Hematopoietic multipotent progenitor cell (in vitro differentiated cells): ENCODE measurements at places on chromosomes 16 and 17. TPM values are rescaled to one million over a fixed set of nuclear protein-coding genes. Genes with fewer than 3 reads are reported as not detected.

ALDH3A1 gene
- 0.81 TPM for total RNA-seq

GRCh38 chr17:39973496-39973895 lies 7.1 kb upstream of the PSMD3 start:
- DNase-seq: no peak

LRRC36 gene
- 0.27 TPM for total RNA-seq

DNA sequence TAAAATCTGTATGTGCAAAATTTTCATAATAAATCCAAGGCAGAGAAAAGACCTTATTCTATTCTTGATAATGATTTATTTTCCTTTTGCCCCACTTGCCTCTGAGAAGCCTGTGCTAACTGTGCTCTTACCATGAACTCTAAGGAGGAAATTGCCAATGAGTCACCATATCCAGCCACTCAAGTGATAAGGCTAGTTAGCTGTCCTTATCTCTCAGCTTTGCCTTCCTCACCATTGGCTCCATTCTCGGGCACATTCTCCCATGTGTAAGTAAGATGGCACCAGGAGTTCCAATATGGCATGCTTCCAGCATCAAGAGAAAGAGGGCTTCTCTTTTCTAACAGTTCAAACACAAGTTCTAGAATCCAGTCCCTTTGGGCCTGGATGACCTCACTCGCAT lies 142.4 kb downstream of the TOX3 start:
- DNase-seq: no peak

DNA sequence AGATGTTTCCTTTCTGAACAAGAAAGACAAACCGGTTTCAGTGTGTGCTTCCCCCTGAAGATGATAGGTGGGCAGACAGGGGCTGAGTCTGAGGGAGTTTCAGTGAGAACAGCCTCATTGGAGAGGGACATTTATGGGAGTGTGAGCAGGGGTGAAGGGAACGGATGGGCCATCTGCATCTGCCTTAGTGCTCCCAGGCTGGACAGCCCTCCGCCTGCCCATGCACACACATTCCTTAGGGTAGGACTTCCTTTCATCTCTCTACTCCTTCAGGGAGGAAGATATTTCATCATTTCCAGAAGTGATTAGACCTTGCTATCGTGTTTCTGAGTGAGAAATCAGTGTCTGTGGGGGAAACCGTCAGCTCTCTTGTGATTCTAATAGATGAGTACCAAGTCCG lies 3.8 kb downstream of the SHISA6 start:
- no peak for DNase-seq

RAPGEFL1 gene
- total RNA-seq: 1.1 TPM

DNA sequence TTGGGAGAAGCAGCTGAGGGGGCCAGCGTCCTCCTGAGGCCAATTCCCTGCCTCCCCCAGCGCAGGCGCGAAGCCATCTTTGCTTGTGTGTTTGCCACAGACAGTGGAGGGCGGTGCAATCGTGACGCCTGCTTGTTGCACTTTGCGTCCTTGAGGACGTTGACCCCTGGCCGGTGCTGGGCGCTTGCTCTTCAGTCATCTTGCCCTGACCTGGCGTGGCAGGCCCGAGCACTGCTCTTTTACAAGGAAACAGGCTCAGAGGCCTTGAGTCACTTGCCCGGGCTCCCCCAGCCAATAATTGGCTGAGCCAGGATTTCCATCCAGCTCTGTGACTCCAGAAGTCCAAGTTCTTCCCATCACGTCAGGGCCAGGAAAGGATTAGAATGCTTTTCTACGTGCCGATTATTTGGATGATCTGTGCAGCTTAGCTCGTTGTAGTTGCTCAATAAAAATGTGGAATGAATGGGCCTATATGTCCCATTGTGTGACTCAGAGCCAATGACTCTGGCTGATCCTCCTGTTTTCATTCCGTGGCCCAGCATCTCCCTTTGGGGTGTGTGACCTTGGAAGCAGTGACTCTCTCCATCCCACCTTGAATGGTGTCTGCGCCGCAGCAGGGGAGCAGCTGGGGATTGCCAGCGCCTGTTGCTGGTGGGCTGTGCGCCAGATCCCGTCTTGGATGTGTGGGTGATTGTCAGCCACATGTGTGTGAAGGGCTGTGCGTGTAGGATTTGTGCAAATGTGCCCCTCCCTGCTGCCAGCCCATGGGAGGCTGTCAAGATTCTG lies 214.1 kb downstream of the SEC14L1 start:
- DNase-seq: no peak

DNA sequence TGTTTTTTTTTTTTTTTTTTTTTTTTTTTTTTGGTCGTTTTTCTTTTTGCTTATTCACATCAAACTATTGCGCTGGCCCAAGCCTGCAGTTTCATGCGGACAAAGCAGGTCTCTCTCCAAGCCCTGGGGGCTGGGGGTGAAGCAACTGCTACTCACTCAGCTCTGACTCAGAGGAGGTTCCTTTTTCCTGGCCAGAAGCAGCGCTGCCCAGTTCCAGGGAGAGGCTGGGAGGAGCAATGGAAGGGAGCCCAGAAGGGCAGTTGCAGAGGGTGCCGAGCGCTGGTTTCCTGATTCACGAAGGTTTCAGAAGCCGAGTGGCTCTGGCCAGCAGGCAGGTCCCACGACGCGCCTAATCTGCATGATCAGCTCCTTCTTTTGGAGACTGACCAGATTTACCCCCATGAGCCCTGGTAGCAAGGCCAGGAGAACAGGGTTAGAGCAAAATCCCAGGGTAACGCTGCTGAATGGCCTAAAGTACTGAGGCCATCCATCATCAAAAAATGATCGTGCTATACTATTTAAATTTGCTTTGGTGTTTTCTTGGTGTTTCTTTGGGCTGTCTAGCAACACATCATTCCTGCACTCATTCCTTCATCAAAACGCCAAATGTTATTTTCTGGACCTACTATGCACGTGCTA lies 144.7 kb upstream of the SOX9 start:
- DNase-seq: no peak

DNA sequence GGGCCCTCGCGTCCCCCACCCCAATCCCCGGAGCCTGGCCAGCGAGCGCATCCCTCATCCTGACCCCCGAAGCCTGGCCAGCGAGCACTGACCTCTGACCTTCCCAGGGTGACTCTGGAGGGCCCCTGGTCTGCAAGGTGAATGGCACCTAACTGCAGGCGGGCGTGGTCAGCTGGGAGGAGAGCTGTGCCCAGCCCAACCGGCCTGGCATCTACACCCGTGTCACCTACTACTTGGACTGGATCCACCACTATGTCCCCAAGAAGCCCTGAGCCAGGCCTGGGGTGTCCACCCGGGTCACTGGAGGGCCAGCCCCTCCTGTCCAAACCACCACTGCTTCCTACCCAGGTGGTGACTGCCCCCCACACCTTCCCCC lies 2.3 kb downstream of the TPSD1 start:
- DNase-seq: no peak

DNA sequence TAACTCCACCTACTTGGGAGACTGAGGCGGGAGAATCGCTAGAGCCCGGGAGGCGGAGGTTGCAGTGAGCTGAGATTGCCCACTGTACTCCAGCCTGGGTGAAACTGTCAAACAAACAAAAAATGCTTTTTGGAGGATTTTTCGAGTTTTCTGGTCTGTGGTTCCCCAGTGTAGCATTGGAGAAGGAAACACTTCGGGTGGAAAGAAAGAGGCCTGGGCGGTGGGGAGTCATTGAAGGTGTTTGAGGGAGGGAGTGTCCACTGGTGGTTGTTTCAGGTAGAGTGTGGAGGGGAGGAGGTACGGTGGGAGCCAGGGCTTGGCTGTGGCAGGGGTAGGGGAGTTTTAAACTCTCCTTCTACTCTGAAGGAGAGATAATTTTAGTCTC lies 1.2 kb downstream of the RNF213 start:
- no peak for DNase-seq

BAIAP2 gene
- total RNA-seq: 5.1 TPM

- DNase-seq: no peak
Measured at GRCh38 chr16:29720703-29721102, 25.1 kb downstream of the C16orf54 start.

CUEDC1 gene
- total RNA-seq: 0.54 TPM

CNTD1 gene
- total RNA-seq: under 0.01 TPM

- DNase-seq: no peak
Measured at GRCh38 chr17:67322042-67322787, 44.2 kb downstream of the PSMD12 start.

DNA sequence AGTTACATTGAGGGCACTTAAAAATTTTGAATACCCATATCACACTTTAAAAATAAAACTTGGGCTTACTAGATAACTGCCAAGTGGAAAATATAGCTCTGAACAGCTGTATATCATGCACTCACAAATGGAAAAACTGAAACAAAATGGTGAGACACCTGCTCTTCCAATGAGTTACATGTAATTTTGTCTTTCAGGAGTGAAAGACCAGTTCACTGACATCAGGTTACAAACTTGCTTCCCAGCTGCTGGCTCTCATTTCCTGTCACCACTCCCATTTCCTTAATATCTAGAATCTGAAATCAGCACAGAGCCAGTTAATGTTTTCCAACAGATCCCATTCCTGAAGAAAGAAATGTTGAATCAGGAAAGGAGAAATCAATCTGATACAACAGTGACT lies 10.8 kb downstream of the CSNK2A2 start:
- DNase-seq: no peak

DNA sequence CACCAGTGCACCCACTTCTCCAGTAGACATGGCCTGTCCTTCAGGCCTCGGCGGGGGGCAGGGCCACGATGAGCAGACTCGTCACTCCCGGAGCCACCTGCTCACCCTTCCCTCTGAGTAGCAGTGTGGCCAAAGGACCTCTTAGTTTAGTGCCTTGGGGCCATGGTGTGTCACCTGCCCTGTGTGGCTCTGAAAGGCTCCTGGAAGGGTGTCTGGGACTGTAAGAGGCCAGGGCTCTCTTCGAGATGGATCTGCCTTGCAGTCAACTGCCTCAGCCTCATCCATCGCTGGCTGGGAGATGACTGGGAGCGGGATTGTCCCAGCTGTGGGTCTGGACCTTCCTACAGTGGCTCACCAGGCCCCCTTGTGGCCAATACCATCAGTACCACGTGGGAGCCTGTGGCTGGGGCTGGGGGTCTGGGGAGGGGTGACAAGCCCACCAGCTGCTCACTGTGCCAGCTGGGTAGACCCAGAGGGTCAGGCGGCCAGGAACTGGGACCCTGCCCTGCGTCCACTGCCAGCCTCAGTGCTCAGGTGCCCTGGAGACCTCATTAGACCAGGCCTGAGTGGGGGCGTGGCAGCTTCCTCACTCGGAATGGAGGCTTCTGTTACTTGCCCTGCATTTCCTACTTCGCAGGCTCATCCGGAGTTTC lies 133.4 kb downstream of the OR1D5 start:
- no peak for DNase-seq

DNA sequence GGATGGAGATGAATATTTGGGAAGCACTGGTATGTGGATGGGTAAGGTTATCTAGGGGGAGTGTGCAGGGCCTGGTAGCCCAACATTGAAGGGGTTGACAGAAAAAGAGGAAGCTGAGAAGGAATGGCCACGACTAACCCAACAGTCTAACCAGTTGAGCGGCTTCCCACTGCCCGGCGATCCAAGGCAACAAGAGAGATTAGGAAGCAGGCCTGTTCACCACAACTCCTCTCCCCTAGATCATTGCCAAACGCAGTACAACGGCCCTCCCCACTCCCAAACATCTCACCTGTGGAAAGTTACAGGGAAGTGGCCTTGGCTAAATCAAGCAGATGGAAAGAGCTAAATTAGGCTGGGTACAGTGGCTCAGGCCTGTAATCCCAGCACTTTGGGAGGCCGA lies 11.2 kb upstream of the RANGRF start:
- DNase-seq: no peak

DNA sequence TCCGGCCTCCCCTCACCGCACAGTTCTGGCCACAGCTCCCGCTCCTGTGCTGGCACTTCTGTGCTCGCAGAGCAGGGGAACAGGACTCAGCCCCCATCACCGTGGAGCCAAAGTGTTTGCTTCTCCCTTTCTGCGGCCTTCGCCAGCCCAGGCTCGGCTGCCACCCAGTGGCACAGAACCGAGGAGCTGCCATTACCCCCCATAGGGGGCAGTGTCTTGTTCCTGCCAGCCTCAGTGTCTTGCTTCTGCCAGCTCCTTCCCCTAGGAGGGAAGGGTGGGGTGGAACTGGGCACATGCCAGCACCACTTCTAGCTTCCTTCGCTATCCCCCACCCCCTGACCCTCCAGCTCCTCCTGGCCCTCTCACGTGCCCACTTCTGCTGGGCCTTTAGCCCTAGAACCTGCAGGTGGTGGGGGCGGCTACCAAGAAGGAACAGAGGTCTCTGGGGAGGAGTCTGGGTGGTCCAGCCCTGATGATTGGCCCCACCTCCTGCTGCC lies 645 bp upstream of the ELMO3 start:
- no peak for DNase-seq

- no peak for DNase-seq
Measured at GRCh38 chr17:16488186-16488967, 3.6 kb downstream of the LRRC75A start.

- no peak for DNase-seq
Measured at GRCh38 chr17:22671110-22671509, 978.8 kb downstream of the KCNJ18 start.

TMEM238L gene
- total RNA-seq: not detected

NHLRC4 gene
- 14.3 TPM for total RNA-seq

KIF1C gene
- 1.1 TPM for total RNA-seq

- DNase-seq: no peak
Measured at GRCh38 chr16:51898872-51899271, 648.1 kb downstream of the TOX3 start.

KCNJ16 gene
- total RNA-seq: under 0.01 TPM

- DNase-seq: no peak
Measured at GRCh38 chr16:30053376-30054015, 12.1 kb upstream of the ALDOA start.

DNA sequence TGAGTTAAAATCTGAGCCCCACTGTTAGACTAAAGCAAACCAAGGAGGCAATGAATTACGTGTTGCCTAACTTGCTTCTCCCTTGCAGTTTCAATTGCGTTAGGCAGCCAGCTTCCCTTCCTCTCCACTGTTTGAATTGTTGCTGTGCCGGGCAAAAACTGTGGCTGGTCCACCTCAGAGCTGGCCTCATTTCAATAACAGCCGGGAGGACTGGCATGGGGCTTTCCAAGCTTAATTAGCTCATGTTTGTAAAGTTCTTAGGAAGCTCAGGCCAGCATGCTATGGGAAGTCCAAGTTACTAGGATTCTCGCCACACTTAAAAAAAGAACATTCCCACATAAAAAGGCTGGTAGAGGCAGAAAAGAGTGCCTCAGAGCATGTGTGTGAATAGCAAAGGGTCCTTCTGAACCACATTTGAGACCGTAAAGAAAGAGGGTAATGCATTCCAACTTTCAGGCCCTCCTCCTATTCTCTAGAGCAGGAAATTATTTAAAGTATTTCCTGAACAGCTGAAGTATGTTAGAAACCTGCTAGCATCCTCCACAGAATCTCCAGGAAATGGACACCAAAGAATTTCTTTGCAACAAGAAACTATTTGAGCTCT lies 79.0 kb upstream of the SMURF2 start:
- DNase-seq: no peak
